Activated CD4-positive, CD25-positive, alpha-beta regulatory T cell (primary cell): ENCODE measurements at places on chromosomes 12 and 14.
A peak's percentile ranks its signal among the peaks of the same experiment; 100 is the strongest.

- no peak for DNase-seq
Measured at GRCh38 chr14:69008421-69008884, 29.4 kb upstream of the ACTN1 start.

GRCh38 chr12:3698218-3698974, 54.5 kb downstream of the CRACR2A start:
- no peak for DNase-seq

DNA sequence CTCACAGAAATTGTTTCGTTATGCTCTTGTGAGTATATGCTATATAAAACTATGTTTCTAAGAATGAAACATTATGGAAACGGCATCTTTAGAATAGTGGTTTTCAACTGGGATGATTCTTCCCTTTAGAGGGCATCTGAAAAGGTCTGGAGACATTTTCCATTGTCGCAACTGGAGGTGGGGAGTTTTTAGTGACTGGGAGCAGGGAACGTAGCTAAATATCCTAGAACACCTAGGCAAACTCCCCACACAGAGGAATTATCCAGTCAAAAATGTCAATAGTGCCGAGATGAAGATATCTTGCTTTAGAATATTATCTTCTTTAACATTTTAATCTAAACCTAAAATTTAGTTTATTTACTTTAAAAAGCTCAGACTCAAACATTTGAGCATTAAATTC, 486.1 kb upstream of the FOXG1 start:
- DNase-seq, result no peak

GRCh38 chr14:68193970-68194681, 374.5 kb downstream of the RAD51B start:
- no peak for DNase-seq

GRCh38 chr12:85866986-85867776, 6.9 kb upstream of the NTS start:
- no peak for DNase-seq

GRCh38 chr14:98444077-98444476, 827.9 kb downstream of the BCL11B start:
- peak; percentile 13 for DNase-seq

DNA sequence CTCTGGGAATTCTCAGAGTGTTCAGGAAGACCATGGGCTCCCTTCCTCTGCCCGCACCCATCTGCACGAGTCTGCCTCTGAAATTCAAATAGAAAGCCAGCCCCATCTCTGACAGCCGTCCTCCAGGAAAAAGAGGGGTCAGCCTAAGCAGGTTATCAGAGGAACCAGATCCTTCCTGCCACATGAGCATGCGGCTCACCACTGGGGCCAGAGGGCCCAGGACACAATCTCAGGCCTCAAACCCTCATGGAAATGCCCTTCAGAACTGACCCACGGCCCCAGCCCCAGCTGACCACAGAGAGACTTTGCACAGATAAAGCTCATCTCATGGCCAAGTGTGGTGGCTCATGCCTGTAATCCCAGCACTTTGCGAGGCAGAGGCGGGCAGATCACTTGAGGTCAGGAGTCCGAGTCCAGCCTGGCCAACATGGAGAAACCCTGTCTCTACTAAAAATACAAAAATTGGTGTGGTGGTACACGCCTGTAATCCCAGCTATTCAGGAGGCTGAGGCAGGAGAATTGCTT, 23.2 kb downstream of the PXN start:
- no peak for DNase-seq

- no peak for DNase-seq
Measured at GRCh38 chr12:58026897-58027891, 85.8 kb downstream of the ATP23 start.
